ENCODE measurements at places on chromosomes 3 and 15. TPM values are rescaled to one million over a fixed set of nuclear protein-coding genes. Genes with fewer than 3 reads are reported as not detected.

GRCh38 chr3:119611664-119612063 lies 14.0 kb downstream of the PLA1A start:
- no peak for DNase-seq

DNA sequence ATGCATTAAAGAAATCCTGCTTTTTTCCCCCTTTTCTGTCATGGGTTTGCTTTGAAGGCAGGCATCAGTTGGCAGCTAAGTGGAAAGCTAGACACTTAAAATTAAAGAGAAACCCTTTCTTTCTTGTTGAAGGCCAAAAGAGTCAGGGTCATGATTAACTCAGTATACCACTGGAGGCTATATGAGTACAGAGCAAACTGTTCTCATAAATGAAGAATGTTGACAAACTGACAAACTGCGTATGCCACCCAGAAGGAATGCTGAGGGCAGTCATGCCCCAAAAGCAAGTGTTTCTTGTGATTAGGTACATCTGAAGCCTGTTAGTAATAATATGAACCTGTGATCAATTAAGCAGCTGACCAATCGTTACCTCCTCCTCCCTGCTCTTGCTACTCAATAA lies 43.6 kb upstream of the COL6A6 start:
- no peak for DNase-seq

Gene SEMA7A
- 0.96 TPM for total RNA-seq

Gene TGM5
- total RNA-seq, result not detected

Data from Caki2 (cell line).